Stimulated activated CD4-positive, alpha-beta T cell treated with anti-CD3 and anti-CD28 coated beads, Interleukin-2, amount 100 ng/mL, for 4 hours (primary cell): ENCODE measurements at places on chromosomes 2 and 18.
A peak's percentile ranks its signal among the peaks of the same experiment; 100 is the strongest.

- DNase-seq, result no peak
These were observed 74.5 kb downstream of the SPATS2L start for GRCh38 chr2:200380833-200381542.

DNA sequence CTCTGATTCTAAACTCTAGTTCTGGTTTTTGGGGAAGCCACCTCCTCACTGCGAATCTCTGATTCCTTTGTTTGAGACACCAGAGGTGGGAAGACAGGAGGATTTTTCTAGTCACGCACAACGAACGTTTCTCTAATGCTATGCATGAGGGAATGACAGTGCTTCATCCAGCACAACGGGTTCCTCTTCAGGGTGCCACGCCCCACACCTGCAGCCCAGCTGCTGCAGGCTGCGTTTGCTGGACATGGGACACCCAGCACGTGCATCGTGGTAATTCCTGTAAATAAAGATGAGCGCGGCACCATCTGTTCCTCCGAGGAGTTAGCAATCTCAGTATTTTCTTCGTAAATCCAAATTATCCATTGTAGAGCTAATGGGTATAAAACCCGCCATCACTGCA lies 37.5 kb upstream of the TPO start:
- DNase-seq, result no peak

GRCh38 chr2:86603905-86604304 lies 19.8 kb downstream of the RNF103 start:
- DNase-seq, result no peak

GRCh38 chr2:46813020-46813415 lies 102.6 kb downstream of the MCFD2 start:
- DNase-seq, result no peak

DNA sequence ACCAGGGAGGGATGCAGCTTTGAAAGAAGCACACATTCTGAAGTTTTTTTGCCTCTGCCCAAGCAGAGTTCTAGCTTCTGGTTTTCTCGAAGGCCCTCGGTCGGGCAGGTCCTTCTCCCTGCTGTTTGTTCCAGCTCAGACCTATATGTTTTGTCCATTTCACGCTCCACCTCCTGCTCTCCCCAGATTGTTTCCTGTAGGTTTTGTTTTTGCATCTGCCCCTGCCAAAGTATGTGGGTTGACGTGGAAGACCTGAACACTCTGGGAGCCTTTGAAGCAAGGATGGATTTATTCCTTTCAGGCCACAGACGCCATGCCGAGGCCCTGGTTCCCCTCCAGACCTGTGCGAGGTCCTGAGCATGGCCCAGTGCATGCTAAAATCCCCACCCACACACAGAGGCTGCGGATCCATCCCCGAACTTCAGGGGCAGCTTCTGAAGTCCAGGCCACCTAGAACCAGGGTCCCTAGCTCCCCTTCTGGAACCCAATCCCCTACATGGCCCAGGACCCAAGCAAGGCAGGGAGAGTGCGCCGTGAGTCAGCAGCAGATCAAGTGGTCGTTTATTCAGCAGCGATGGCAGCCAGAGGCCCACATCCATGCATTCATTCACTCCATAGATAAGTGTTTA lies 205.4 kb downstream of the KLHL29 start:
- no peak for DNase-seq

DNA sequence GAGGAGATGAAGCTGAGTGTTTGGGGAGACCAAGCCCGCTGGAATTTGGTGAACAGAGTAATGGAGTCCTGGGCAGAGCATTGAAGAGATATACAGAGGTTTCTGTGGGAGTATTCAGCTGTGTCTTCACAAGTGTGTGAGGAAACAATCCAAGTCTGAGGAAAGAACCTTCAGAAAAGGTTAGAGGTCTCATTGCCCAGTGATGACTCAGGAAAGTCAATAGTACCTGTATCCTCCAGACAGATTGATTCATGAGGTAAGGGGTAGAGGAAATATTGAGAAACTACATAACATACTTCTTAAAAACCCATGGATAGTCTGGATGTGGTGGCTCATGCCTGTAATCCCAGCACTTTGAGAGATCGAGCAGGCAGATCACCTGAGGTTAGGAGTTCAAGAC lies 392.3 kb downstream of the GALNT13 start:
- DNase-seq, result no peak

DNA sequence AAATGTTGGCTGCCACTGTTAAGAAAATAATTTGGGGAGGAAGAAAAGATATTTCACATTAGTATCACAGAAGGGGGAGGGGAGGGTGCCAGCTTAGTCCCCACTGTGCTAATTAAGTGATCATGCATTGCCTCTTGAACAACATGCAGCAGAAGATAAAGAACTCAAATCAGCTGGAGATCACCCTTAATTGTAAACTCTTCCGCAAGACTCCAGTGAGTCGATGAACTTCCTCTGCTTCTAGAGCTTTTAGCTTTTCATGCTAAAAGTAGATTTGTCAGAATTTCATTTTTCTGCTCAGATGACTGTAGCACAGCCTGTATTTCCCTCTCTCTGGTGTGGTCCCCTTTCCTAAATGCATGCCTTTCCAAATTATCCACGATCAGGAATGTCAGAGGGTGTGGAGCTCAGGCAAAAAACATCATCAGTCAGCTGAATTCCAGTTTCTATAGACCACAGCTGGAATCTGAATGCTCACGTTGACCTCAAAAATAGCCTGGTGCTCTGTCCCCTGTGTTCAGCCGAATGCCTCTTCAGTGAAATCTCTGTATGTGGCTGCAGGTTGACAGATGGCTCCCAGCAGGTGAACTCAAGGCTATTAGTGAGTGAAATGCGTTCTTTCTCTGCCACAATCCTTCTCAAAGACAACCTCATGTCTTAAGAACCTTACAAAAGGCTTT lies 156.8 kb upstream of the UNC80 start:
- no peak for DNase-seq

DNA sequence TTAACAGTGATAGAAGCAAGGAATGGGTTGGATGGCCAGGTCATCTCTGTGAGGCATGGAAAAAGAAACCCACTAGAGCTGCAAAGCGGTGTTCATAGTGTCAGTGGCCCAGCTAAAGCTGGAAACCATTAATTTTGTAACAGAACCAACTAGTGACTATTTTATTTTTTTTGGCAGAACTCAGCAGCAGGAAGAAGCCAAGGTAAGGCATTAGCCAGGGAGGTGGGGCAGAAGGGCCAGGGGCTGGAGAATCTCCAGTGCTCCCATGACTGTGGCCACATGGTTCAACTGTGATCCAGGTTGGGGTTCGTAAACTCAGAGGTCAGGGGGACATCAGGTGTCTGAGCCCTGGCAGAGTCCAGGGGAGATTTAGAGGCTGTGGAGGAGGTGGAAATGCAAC lies 25.9 kb upstream of the YES1 start:
- no peak for DNase-seq

GRCh38 chr2:59295524-59296162 lies 1054.5 kb upstream of the FANCL start:
- no peak for DNase-seq

DNA sequence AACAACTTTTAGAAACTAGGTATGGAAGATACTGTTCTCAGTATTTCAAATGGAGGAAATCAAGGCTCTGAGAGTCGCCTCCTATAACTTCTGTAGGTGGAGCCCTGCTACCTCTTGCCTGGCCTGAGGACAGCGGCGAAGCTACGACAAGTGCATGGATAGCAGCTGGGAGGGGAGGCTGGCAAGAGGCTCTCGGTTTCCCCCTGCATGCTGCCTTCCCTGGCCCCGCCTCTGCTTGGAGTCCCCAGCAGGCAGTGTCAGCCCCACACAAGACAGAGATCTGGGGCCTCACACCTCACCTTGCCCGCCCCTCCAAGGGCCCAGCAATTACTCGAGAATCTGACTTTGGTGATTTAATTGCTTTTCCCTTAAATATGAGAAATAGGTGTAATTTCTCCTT lies 107.6 kb upstream of the POU3F3 start:
- no peak for DNase-seq

DNA sequence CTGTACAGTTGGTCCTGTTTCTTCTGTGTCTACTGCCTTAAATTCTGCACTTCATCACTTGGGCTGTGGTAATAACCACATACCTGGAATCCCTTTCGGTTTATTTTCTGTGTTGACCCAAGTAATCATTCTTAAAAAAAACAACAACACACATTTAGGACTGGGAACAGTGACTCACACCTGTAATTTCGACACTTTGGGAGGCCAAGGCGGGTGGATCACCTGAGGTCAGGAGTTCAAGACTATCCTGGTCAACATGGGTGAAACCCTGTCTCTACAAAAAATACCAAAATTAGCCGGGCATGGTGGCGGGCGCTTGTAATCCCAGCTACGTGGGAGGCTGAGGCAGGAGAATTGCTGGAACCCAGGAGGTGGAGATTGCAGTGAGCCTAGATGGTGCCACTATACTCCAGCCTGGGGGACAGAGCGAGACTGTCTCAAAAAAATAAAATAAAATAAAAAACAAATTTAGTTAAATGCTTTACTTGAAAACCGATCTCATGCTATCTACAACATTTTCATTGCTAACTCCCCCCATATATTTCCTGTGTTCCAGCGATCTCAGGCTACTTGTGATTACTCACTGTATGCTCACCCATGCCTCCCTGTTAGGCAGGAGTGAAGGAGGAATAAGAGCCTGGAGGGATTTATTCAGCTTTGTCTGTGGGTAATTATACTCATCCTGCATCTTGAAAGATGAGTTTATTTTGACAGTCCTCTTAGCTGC lies 18.2 kb downstream of the ACSL3 start:
- no peak for DNase-seq

- DNase-seq, result no peak
These were observed 73.5 kb downstream of the ANTXR1 start for GRCh38 chr2:69086466-69086865.

GRCh38 chr2:46451131-46451711 lies 28.1 kb upstream of the TMEM247 start:
- no peak for DNase-seq

DNA sequence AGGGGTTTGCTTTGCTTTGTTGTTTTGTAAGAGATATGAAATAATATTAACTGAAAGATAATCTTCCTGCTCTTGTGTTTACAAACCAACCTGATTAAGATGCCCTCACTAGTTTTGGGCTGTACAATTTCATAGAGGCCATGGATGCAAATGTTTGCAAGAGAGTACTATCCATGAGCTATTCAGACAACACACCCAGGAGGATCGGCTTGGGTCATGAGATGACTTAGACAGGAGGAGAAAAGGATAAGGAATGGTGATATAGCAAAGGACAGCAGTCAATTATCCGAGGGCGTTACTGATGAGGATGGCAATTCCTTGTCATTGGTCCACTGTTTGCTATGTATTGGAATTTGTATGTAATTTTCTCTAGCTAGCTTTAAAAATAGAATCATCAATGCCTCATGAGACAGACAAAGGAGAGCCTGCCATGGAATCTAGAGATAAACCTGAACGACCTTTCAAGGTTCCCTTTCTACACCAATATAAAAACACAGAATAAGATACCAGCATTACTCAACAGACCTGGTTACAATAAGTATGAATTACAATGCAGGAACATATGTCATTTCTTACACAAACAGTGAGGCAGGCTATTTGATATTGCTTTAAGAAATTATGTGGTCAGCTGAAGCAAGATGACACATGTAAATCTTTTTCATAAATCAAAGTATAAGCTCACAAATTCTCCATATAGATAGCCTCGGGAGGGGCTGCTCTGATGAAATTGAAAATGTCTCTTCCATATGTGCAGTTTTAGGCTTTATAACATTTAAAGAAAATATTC lies 54.4 kb upstream of the SOS1 start:
- DNase-seq, result no peak

- DNase-seq, result no peak
These were observed 1286.2 kb downstream of the SUCLG1 start for GRCh38 chr2:83172841-83173240.

GRCh38 chr18:43277164-43277600 lies at the start of gene SYT4:
SYT4 (minus strand) TSS chr18:43277490; CDS start chr18:43277281, 209 bp downstream.
- DNase-seq, result no peak

DNA sequence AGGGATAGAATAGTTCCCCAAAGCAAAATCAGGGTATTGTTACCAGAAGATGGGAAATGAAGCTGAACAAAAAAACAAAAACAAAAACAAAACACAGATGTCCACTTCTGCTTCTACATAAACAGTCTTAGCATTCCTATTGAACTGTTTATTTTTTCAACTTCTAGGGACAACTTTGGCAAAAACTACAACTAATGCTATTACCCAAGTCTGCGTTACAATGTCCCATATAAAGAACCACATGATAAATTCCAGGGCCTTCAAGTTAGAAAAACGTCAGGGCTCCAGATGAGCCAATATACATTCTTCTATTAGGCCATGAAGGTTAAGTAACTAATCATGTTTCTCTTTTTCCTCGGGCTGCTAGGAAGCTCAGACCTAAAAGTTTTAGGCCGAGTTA lies 16.9 kb downstream of the PID1 start:
- DNase-seq, result no peak

GRCh38 chr2:63581298-63581961 lies 6.8 kb downstream of the WDPCP start:
- no peak for DNase-seq

DNA sequence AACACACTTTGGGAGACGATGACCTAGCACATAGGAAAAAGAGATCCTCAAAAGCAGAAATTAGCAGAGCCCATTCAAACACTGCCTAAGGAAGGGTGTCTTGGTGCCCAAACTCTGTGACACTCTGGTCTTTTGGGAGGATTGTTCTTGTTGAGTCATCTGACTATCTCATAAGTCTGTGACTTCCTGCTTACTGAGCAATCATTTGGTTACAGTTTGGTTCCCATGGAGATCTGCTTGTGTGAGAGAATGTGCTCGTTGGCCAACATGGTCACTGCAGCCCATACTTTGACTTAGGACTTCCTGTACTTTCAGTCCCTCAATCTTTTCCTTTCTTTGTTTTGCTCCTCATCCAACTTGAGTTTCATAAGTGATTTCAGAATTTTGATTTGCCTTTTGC lies 602.9 kb downstream of the NYAP2 start:
- no peak for DNase-seq

DNA sequence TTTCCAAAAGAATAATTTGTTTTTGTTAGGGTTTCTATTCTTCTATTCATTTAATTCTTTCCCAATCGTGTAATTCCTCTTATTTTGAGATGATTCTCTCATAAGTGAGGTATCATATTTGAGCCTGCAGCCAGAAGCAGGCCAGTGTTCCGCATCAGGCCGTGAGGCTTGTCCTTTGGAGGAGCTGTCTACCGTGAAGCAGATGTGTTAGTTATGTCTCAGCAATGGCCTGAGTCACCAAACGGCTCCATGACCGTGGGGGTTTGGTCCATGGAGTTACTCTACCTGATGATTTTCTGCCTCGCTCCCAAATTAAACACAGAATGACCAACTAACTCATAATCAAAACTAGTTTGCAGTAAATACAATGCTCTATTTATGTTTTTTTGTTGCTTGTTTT lies 64.2 kb upstream of the TMEM87B start:
- no peak for DNase-seq

GRCh38 chr2:43469094-43469493 lies 126.7 kb downstream of the THADA start:
- DNase-seq, result no peak

DNA sequence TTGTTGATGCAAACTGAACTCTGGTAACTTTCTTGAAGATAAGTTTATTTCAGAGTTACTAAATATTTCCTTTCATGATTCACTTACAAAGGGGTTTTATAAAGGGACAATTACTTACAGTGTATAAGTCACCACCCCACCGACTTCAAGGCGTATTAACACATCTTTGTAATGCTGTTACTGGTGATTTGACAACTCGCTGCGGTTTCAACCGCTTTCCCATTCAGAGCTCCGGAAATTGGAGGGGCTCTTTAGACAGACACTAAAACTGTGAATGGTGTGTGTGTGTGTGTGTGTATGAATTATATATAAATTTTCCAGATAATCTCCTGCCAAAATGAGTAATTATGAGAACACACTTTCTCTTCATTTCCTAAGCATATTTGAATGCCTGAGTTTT lies 4.9 kb downstream of the TM4SF20 start:
- DNase-seq, result peak; percentile 14
